Activated CD4-positive, alpha-beta memory T cell treated with anti-CD3 and anti-CD28 coated beads for 36 hours (primary cell): ENCODE measurements at places on chromosomes 1 and 21. TPM values are rescaled to one million over a fixed set of nuclear protein-coding genes. Genes with fewer than 3 reads are reported as not detected.
A peak's percentile ranks its signal among the peaks of the same experiment; 100 is the strongest.

GRCh38 chr1:6111571-6111970 is 65.9 kb downstream of the KCNAB2 start:
- H3K27ac ChIP-seq: no peak overlapping the region
- no peak for DNase-seq
- H3K36me3 ChIP-seq: no peaks in the 10 kb centered on the region
- no peaks in the 10 kb centered on the region for H3K4me1 ChIP-seq
- H3K4me3 ChIP-seq: no peak overlapping the region
- peaks cover 6% of the 10 kb centered on the region for H3K27me3 ChIP-seq

DNA sequence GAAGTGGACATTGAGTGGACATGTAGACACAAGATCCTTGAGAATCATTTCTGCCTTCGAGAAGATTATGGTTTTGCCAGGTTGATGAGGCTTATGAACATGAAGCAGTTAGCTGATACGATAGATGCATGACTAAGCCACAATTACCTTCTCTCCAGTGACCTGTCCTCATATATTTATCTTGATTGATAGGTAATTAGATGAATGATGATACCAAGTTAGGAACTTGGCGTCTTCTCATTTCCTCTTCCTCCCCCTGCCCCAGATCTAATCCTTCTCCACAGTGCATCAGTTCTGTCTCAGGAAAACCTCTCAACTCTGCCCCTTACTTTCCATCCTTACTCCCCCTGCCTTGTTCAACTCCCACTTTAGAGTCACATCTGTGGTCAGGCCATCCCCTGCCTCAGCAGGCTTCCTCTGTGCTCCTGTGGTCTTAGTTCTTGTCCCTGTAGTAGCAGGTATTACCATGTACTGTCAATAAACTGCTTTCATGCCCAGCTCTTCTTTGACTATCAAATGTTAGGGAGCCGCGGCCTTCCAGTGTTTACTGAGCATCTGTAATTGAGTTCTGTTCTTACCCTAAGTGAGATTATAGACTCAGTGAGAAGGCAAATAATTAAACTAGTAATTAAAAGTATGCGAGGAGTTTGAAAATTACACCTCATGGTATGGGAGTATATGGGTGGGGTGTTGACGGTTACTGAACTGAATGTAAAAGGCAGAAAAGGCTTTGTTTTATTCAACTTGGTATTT is 5.1 kb downstream of the ST6GALNAC3 start:
- no peak for DNase-seq
- no peak overlapping the region for H3K4me3 ChIP-seq
- peaks cover 4% of the 10 kb centered on the region for H3K27me3 ChIP-seq

The CCDC27 gene
- total RNA-seq: not detected

The SNX7 gene
- total RNA-seq: 0.39 TPM

The SLC5A9 gene
- not detected for total RNA-seq

GRCh38 chr1:153213519-153213918 is 3.9 kb upstream of the PRR9 start:
- peaks cover 6% of the 10 kb centered on the region for H3K27me3 ChIP-seq
- no peaks in the 10 kb centered on the region for H3K36me3 ChIP-seq

The NECTIN4 gene
- total RNA-seq: 0.05 TPM

The IL22RA1 gene
- not detected for total RNA-seq

The KRTAP19-4 gene
- total RNA-seq: not detected

- no peak overlapping the region for H3K27ac ChIP-seq
- no peaks in the 10 kb centered on the region for H3K4me1 ChIP-seq
- no peak overlapping the region for H3K4me3 ChIP-seq
- peaks cover 5% of the 10 kb centered on the region for H3K27me3 ChIP-seq
- H3K36me3 ChIP-seq: no peaks in the 10 kb centered on the region
Measured at GRCh38 chr1:248805876-248806275, 19.8 kb downstream of the SH3BP5L start.

- DNase-seq: no peak
- H3K4me3 ChIP-seq: no peak overlapping the region
- H3K36me3 ChIP-seq: no peaks in the 10 kb centered on the region
- H3K4me1 ChIP-seq: peaks cover 12% of the 10 kb centered on the region
- no peaks in the 10 kb centered on the region for H3K27me3 ChIP-seq
- no peak overlapping the region for H3K27ac ChIP-seq
Measured at GRCh38 chr1:186575348-186575747, 104.9 kb downstream of the PTGS2 start.

- H3K4me3 ChIP-seq: no peak overlapping the region
- H3K27me3 ChIP-seq: peaks cover 5% of the 10 kb centered on the region
- peaks cover 3% of the 10 kb centered on the region for H3K36me3 ChIP-seq
- DNase-seq: peak; percentile 16
- no peak overlapping the region for H3K27ac ChIP-seq
Measured at GRCh38 chr1:163361123-163361934, 39.6 kb downstream of the NUF2 start.

- H3K27ac ChIP-seq: no peak overlapping the region
- no peak overlapping the region for H3K4me3 ChIP-seq
- H3K27me3 ChIP-seq: no peaks in the 10 kb centered on the region
Measured at GRCh38 chr1:154880671-154881070, 10.6 kb upstream of the KCNN3 start.

- no peaks in the 10 kb centered on the region for H3K4me1 ChIP-seq
- H3K27me3 ChIP-seq: peaks cover 17% of the 10 kb centered on the region
- no peak for DNase-seq
- no peak overlapping the region for H3K4me3 ChIP-seq
- no peaks in the 10 kb centered on the region for H3K36me3 ChIP-seq
- no peak overlapping the region for H3K27ac ChIP-seq
Measured at GRCh38 chr1:162779043-162779442, 11.5 kb upstream of the HSD17B7 start.
